ENCODE measurements at places on chromosomes 16 and 17.

GRCh38 chr17:78180083-78180482, 6.8 kb downstream of the TK1 start:
- DNase-seq: no peak

DNA sequence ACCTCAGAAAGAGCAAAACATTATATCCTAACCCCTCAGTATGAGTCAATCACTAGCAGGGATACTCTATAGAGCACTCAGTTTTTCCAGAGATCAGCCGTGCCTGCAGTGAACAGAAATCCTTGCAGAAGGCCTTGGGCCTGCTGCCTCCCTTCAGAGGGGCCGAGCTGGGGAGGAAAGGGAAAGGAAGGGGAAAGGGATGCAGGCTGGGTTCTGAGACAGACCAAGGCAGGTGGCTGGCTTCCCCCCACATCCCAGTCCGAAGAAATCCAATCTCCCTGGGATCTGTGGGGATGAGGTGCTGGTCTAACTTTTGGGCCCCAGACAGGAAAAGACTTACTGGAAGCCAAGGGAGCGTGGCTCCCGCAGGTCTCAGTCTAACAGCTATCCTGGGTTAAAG, 25.3 kb downstream of the SRL start:
- DNase-seq: no peak

DNA sequence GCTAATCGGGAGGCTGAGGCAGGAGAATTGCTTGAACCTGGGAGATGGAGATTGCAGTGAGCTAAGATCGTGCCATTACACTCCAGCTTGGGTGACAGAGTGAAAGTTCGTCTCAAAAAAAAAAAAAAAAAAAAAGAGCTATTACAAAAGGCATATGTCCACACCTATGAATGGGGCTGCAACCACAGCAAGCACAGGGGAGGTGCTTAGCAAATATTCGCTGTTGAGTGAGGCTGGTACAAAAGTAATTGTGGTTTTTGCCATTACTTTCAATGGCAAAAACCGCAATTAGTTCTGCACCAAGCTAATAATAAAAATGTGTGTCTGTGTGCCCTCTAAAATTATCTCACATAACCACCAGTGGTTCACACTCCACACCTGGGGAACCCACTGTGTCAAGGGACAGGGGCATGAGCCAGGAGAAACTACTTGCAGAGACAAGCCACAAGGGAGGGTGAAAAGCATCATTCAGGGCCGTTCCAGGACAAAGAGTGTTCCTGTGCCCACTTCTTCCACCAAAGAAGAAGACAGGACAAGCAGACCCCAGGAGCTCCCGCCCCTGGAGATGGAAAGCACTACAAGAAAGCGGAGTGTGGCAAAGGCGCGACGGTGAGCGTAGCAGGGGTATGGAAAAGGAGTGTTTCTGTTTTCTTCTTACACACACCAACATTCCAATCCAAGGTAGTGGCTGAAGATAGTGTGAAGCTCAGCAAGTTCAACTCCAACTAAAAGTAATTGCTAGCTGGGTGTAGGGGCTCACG, 84.4 kb upstream of the CNEP1R1 start:
- no peak for DNase-seq

GRCh38 chr17:74085434-74085833, 118.0 kb upstream of the RPL38 start:
- DNase-seq: no peak

- DNase-seq: no peak
Observed at GRCh38 chr16:1013593-1013900, 32.0 kb downstream of the SOX8 start.
